GM12878 (cell line): ENCODE measurements at places on chromosomes 7 and 10.

- DNase-seq: no peak
Measured at GRCh38 chr7:13466874-13467547, 522.5 kb downstream of the ETV1 start.

- DNase-seq: peak; percentile 55
Measured at GRCh38 chr10:24701447-24701846, 22.2 kb downstream of the ARHGAP21 start.

GRCh38 chr10:71011141-71011540 is 122.8 kb upstream of the PCBD1 start:
- no peak for DNase-seq

GRCh38 chr10:73888514-73888913 is 14.2 kb upstream of the CAMK2G start:
- DNase-seq: no peak

GRCh38 chr10:125000366-125001312 is 58.7 kb downstream of the ZRANB1 start:
- DNase-seq: no peak

DNA sequence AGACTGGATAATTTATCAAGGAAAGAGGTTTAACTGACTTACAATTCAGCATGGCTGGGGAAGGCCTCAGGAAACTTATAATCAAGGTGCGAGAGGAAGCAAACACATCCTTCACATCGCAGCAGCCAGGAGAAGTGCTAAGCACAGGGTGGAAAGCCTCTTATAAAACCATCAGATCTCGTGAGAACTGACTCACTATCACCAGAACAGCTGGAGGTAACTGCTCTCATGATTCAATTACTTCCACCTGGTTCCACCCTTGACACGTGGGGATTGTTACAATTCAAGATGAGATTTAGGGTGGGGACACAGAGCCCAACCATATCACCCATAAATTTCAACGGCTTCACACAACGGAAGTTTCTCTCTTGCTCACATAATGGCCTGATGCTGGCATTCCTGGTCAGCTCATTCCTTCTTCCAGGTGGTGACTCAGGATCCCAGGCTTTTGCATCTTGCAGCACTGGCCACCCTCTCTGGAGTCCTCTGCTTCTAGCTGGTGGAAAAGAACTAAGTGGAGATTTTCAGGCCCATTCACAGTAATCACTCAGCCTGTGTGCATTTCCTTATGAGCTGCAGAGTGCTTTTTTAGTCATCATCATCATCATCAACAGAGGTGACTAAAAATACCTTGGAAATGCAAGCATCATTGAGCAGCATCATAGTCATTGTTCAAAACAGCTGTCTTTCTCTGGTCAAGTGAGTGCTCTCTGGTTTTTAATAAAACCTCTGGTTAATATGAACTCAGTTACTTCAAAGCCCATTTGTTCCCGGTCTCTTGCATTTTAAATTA is 308.1 kb downstream of the SFMBT2 start:
- DNase-seq: no peak

DNA sequence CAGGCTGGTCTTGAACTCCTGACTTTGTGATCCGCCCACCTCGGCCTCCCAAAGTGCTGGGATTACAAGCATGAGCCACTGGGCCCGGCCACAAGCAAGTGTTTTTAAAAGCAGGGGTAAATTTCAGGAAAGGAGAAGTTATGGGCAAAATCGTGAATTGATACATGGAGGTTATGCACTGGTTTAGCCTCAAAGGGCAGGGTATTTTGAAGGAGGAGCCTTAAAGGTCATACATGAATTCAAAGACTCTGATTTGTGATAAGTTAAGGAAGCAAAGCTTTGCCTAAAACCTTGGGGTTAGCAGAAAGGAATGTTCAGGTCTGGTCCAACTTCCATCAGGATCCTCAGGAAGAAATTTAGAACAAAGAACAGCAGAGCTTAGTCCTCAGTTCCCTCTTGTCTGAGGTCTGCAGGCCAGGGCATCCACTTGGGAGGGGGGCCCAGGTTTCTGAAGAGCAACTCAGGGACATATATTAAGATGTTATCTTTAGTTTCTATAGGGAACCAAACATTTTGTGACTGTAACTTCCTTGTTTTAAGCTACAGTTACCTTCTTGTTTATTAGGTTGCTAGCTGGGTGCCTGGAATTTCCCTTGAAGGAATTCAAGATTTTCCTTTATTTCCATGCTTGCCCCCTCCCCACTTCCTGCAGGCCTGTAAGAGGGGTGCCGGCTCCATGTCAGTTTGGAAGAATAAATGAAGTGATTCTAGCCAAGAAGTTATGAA is 2.8 kb upstream of the REPIN1 start:
- no peak for DNase-seq

GRCh38 chr7:142337054-142338001 is 79.5 kb upstream of the PRSS58 start:
- no peak for DNase-seq

- no peak for DNase-seq
Measured at GRCh38 chr10:96889415-96890171, 57.5 kb downstream of the LCOR start.

DNA sequence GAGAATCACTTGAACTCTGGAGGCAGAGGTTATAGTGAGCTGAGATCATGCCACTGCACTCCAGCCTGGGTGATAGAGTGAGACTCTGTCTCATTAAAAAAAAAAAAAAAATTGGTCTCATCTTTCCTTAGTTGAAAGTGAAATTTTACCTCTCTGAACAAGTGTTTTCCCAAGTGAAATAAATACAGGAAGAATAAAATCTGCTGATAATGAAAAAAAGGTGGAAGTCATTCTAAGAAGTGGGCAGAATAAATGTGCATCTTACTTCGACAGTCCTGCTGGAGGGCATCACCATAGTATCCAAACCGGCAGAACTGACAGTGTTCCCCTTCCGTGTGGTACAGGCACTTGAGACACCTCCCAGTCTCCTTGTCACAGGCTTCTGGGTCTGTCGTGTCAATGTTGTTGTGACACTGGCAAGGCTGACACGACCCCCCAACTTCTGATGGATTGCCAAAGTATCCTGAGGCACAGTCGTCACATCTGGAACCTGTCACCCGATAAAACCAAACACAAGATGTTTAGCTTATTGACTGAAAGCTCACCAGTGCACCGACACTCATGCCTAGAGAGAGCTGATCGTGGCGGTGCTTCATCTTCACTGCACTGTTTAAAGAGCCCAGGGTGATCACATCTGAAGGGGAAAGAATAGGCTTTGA is 49.6 kb downstream of the LAMB1 start:
- no peak for DNase-seq

- no peak for DNase-seq
Measured at GRCh38 chr7:132817949-132818348, 241.7 kb upstream of the PLXNA4 start.

DNA sequence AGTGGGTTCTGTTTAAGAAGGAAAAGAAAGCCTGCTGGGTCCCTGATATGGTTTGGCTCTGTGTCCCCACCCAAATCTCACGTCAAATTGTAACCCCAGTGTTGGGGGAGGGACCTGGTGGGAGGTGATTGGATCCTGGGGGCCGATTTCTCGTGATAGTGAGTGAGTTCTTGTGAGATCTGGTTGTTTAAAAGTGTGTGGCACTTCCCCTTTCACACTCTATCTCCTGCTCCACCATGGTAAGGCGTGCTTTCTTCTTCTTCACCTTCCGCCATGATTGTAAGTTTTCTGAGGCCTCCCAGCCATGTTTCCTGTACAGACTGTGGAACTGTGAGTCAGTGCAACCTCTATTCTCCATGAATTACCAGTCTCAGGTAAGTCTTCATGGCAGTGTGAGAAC is 42.6 kb downstream of the INPP5A start:
- DNase-seq: no peak

- no peak for DNase-seq
Measured at GRCh38 chr7:32809871-32810270, 81.7 kb downstream of the KBTBD2 start.

DNA sequence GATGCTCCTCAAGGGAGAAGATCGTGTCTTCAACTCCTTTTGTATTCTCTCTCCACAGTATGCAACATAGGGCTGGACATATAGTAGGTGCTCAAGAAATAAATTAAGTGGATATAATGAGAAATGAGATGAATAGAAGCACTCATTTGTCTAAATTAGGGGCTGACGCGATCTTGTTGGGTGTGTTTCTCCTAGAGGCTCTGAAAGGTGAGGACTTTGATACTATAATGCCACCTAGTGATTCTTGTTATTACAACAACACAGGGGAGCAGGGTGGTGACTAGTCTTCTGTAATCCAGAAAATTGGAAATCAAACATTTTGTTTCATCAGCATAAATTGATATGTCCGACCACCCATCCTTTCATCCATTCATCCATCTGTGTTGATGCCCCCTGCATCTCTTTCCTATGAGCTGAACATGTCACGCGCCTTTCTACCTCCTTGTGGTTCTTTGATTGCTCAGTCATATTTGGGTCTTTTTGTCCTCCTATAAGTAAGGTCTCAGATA is 3.5 kb upstream of the CFAP58 start:
- peak; percentile 53 for DNase-seq

- DNase-seq: no peak
Measured at GRCh38 chr10:76036111-76036940, 604.9 kb downstream of the LRMDA start.

GRCh38 chr7:155667241-155667829 is 22.9 kb downstream of the RBM33 start:
- no peak for DNase-seq

DNA sequence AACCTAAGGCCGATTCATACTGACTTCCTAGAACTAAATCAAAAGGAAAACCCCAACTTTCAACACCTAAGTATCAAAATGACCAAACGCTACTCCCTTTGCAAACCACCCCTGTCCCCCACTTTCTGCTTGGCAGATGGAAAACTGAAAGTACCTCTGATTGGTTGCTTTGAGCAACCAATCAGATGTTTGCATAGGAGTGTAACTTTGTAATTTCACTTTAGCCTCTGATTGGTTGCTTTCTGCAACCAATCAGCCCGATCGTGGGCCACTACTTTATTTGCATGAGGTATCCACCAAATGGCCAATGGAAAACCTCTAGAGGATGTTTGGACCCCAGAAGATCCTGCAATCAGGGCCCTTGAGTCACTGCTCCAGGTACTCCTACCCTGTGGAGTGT is 12.3 kb upstream of the SNX10 start:
- DNase-seq: no peak

DNA sequence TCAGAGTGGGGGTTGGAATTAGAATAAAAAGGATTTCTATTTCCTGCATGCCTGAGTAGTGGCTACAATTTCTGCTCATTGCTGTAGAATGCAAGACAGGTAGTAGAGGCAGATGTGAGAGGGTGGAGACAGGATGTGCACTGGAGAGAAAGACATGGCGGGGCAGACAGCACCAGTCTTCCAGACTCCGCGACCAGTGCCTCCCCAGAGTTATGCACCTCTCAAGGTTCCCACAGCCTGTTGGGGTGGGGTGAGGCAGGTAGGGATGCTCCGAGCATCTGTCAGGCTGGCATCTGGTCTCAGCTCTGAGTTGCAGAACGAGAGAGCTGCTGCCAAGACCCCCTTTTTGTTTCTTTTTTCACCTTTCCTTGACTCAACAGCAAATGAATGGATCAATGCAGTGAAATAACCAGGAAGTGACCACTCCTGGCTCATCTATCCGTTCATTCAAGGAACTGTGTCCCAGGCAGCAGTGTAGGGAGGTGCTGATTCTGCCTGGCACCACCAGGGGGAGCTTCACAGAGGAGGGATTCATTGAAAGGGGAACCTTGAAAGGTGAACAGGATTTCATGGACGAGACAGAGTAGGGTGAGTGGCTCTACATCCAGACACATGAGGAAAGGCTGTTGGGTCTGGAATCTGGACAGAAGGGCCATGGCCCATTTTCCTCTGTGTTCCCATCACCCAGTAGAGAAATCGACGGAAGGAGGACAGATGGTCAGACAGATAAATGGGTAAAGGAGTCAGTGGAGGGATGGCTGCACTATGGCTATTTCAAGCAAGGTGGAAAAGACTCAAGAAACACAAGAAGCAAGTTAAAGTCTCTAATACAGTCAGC is 17.2 kb upstream of the SLC18A3 start:
- DNase-seq: peak; percentile 5

DNA sequence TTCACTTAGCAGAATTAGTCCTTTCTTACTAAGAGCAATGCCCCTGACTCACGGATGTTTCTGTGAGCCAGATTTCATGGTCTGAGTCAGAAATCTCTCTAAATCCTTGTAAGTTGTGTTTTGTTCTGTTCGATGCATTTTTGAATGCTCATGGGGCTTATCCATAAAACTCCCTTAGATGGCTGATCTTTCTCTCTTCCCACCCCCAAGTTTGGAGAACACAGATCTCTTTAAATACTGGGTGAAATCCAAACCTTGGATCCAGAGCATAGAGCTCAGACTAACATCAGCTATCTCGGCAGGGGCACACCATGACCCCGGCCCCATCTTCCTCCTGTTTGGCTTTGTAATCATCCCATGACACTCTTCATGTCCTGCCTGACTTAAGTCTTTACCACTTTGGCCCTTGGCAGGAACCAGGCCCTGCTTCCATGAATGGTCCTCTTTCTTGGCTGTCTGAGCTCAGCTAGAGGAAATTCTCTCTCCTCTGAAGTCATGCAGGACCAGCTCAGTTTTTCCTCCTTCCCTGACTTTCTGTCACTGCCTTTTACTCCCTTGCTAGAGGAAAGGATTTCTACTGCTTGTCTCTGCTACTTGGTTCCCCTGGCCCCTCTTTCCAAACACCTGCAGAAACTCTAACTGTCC is 120.4 kb upstream of the RAB11FIP2 start:
- DNase-seq: no peak

GRCh38 chr7:8436965-8437364 is 3.6 kb downstream of the NXPH1 start:
- peak; percentile 4 for DNase-seq

- no peak for DNase-seq
Measured at GRCh38 chr10:21475393-21475792, 50.1 kb downstream of the SKIDA1 start.

- DNase-seq: no peak
Measured at GRCh38 chr7:143422033-143422432, 13.4 kb upstream of the EPHA1 start.

- DNase-seq: no peak
Measured at GRCh38 chr10:99560277-99561126, 27.8 kb downstream of the NKX2-3 start.

- DNase-seq: no peak
Measured at GRCh38 chr7:135599471-135599870, 41.8 kb downstream of the NUP205 start.

DNA sequence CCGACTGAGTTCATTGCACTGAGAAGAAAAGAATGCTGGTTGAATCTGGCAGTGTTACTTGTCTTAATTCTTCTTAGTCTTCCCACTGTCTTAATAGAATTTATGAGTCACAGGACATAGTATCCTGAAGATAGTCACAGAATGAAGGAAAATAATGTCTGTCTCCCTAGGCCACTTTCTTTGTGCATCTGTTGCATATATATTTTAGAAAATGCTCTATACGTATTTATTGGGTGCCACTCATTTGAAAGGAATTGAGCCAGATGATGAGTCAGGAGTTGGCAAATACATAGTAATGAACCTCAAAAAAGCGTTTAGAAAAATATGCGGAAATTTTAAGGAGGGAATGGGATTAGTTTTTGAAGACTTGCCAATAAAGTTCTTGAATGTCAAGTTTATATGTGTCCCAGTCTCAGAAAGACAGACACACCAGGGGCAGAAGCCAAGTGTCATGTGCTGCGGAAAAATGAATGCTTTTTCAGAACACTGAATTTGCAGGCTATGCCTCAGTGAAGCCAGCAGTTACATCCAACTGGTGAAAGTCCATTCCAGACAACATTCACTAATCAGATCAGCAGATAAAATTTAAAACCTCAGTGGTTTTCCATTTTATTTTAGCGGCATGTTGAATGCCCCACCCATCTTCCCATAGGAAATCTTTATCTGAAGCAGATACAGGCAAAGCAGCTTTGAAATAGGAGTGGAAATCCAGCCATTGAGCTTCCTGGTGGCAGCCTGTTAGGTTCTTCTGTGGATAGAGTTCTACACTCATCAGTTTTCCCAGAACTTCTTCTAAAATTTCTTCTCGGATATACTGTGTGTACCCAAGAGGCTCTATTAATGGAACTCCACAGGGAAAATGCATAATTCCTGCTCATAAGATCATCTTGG is 308.4 kb downstream of the BICC1 start:
- DNase-seq: no peak
